Dermis microvascular lymphatic vessel endothelial cell (primary cell): ENCODE measurements at places on chromosomes 3 and 15.

- no peak for DNase-seq
These were observed 317.3 kb upstream of the ARPP21 start for GRCh38 chr3:35322070-35322469.

DNA sequence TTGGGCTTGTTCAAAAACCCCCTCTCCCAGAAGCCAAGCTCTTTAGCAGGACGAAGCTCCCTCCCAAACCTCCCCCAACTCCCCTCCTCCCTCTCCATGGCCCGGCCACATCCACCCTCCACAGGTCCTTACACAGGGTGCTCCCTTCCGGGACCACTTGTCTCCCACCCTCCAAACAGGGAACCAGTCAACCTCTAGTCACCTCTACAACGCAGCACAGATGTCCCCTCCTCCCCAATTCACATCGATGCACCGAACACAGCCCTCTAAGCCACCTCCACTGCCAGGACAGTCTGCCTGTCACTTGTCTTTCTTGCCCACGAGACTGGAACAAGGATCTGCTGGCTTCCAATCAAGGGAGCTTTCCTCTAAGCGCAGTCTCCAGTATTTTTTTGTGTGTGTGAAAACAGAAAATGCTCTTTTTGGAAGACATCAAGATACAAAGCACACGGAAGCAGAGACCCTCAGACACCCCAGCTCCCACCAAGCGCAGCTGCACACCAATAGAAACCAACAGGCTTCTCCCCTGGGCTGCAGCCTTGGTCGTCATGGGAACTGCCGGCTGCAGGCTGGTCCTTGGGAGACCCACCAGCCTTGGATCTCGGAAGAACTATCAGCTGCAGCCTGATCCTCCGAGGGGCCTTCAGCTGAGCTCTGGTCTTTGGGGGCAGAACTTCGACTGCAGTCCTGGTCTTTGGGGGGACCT is 26.5 kb downstream of the IQSEC1 start:
- DNase-seq = no peak

GRCh38 chr3:23333633-23334032 is 130.5 kb downstream of the UBE2E2 start:
- no peak for DNase-seq

DNA sequence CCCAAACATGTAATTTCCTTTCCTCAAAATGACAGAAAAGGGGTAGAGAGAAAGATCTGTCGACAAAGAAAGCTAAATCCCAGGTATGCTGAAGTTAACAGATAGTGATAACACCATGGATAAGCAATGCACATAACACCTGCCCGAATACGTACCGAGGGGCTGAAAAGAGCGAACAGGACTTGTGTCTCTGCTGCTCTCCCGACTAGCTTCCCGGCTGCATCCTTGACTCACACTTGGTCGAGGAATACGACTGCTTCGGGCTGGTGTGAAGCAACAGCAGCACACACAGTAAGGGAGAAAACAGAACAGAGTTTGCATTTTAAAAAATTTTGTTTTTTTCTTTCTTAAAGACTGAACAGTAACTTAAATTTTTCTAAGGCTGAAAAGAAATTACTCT is 136.4 kb downstream of the CLASP2 start:
- no peak for DNase-seq

DNA sequence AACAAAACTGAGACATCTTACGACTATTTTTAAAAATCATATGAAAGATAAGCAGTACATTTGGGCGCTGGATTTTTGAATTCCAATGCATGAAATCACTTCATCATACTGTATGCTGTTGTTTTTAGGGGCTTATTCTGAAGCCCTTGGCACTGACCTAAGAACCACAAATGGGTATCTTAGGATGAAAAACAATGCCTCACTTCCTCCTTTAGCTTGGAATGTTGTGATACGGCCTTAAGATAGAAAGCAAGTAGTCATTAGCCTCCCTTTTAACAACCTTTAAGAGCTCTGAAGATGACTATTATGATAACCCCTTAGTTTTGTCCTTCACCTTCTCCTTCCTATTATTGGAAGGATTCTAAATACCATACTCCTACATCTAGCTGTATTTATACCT is 289.8 kb downstream of the ARPP21 start:
- DNase-seq = no peak

DNA sequence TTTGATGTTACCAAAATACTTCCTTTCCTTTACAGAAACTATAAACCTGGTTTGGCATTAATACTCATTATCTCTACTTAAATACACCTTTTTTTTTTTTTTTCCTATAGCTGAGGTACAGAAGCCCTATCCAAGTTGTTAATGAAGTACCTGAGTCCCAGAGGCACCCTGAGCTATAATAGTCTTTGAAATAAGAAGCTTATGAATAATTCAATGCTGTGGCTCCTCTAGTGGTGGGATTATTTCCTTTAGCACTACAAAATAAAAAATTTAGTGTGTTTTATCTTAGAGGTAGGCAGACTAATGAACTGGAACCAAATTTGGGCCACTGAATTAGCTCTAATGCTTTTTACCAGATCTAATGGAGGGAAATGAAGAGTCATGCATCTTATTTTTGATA is 611.9 kb downstream of the EDEM1 start:
- no peak for DNase-seq

- DNase-seq = peak; percentile 29
These were observed 209.6 kb downstream of the TJP1 start for GRCh38 chr15:29612701-29613100.
